Left lung (tissue), 14 donors: ENCODE measurements at places on chromosomes 7 and 10. TPM values are rescaled to one million over a fixed set of nuclear protein-coding genes. Genes with fewer than 3 reads are reported as not detected.
A peak's percentile ranks its signal among the peaks of the same experiment; 100 is the strongest.

DNA sequence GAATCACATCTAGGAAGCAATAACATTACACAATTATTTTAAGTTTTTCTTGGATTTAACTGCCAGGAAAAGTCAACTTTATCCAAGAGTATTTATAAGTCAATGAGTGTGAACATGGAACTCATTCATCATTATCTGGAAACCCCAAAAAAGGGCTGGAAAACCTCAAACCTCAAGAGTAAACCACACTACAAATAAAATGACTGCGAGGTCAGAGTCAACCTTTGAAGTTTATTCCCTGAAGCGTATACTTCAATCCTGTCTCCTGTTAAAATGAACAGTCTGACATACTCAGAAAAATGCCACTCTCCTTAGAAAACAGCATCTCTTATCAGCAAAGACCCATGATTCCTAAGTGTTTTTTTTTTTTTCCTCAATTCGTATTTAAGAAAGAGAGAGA lies 86.5 kb downstream of the RELN start:
- H3K4me1 ChIP-seq, result no peaks in the 10 kb centered on the region
- no peak for DNase-seq
- no peak overlapping the region for H3K4me3 ChIP-seq
- H3K36me3 ChIP-seq, result no peaks in the 10 kb centered on the region
- no peaks in the 10 kb centered on the region for H3K27me3 ChIP-seq

HKDC1 gene
- 4.5 TPM for total RNA-seq

- no peak for DNase-seq
- no peaks in the 10 kb centered on the region for H3K4me1 ChIP-seq
- H3K27ac ChIP-seq, result no peak overlapping the region
- no peaks in the 10 kb centered on the region for H3K27me3 ChIP-seq
- H3K4me3 ChIP-seq, result no peak overlapping the region
- no peaks in the 10 kb centered on the region for H3K36me3 ChIP-seq
Measured at GRCh38 chr10:36634916-36635315, 490.5 kb upstream of the ANKRD30A start.

TSPAN12 gene
- total RNA-seq, result 25.7 TPM

DNA sequence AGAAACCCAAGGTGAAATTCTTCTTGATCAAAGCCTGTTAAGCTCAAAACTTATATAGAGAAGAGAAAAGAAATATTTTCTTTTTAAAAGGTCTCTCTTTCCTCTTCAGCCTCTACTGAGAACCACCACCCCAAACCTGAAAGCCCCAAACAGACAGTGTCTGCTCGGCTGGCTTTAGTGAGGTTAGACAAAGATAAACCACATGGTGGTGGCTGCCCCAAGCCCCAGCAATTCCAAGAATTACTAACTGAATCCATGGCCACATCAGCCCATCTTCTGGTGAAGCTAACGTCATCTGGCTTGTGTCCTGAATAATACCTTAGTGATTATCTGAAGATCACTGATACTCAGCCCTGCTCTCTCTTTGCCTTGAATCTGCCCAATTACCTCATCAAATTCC lies 275.0 kb downstream of the ELMO1 start:
- H3K4me1 ChIP-seq, result peaks cover 6% of the 10 kb centered on the region
- H3K36me3 ChIP-seq, result peaks cover 6% of the 10 kb centered on the region
- no peaks in the 10 kb centered on the region for H3K27me3 ChIP-seq

DNA sequence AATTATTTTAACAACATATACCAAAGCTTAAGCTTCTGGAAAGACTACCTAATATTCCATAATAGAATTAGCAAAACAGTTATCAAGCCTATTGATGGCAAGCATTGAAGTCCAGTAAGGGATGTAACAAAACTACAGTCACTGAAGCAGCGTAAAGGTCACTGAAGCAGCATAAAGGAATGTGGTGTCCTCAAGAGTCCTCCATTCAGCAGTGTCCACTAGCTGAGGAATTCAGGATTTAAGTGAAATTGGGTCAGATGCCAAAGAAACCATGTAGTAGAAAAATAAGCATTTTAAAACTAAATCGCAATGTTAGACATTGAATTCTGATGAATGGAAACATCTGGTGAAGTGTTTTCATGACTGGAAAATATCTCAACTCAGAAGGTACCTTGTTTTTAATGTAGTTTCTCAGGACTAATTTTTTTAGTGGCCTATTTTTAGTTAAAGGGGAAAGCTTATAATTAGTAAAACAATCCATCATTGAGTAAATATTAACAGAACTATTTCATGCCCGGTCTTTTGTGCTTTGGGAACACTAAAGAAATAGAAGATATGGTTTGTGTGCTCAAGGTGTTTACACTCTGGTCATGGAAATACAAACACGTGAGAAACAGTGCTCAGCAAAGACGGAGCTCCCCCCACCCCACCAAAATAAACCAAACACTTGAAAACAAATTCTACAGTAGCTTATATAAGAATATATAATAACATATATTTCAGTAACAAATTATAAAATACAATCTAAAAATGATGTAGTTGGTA lies 121.4 kb downstream of the CDK14 start:
- H3K27me3 ChIP-seq, result no peaks in the 10 kb centered on the region
- no peak overlapping the region for H3K27ac ChIP-seq
- no peak for DNase-seq
- no peaks in the 10 kb centered on the region for H3K4me1 ChIP-seq
- H3K36me3 ChIP-seq, result no peaks in the 10 kb centered on the region

COL17A1 gene
- total RNA-seq, result 43.4 TPM

DNA sequence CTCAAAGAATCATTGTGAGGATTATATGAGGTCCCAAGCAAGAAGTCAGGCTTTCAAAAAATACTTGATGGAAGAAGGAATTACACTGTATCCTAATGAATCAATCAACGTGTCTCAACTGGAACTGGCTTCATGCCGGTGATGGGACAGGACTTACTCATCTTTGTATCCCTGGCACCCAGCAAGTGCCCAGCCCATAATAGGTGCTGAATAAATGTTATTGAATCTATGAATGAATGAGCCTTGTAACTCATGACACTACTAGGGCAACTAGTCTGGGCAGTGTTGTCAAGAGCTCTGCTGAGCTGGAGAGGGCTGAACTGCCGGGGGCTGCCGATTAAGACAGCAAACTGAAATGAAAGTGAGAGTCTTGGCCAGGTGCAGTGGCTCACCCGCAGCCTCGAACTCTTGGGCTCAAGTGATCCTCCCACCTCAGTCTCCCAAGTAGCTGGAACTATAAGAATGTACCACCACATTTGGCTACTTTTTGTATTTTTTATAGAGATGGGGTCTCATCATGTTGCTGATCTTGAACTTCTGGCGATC lies 87.2 kb upstream of the KIF5B start:
- H3K4me3 ChIP-seq, result no peak overlapping the region
- H3K27ac ChIP-seq, result no peak overlapping the region
- peaks cover 10% of the 10 kb centered on the region for H3K4me1 ChIP-seq

- no peaks in the 10 kb centered on the region for H3K4me1 ChIP-seq
- DNase-seq, result no peak
- no peak overlapping the region for H3K27ac ChIP-seq
- H3K27me3 ChIP-seq, result no peaks in the 10 kb centered on the region
- no peak overlapping the region for H3K4me3 ChIP-seq
Measured at GRCh38 chr7:20447021-20447650, 116.4 kb downstream of the ITGB8 start.

- H3K4me1 ChIP-seq, result peaks cover 12% of the 10 kb centered on the region
- H3K27me3 ChIP-seq, result peaks cover 15% of the 10 kb centered on the region
- no peak overlapping the region for H3K4me3 ChIP-seq
- no peak for DNase-seq
- peak overlapping the region; percentile 18 for H3K27ac ChIP-seq
- peaks cover 25% of the 10 kb centered on the region for H3K36me3 ChIP-seq
Measured at GRCh38 chr7:100567751-100568175, 5.9 kb downstream of the SAP25 start.

- no peaks in the 10 kb centered on the region for H3K36me3 ChIP-seq
- H3K4me1 ChIP-seq, result no peaks in the 10 kb centered on the region
- H3K4me3 ChIP-seq, result no peak overlapping the region
- peaks cover 28% of the 10 kb centered on the region for H3K27me3 ChIP-seq
- no peak for DNase-seq
Measured at GRCh38 chr7:128692623-128693270, 20.7 kb downstream of the GARIN1A start.

SFMBT2 gene
- 12.6 TPM for total RNA-seq

DNA sequence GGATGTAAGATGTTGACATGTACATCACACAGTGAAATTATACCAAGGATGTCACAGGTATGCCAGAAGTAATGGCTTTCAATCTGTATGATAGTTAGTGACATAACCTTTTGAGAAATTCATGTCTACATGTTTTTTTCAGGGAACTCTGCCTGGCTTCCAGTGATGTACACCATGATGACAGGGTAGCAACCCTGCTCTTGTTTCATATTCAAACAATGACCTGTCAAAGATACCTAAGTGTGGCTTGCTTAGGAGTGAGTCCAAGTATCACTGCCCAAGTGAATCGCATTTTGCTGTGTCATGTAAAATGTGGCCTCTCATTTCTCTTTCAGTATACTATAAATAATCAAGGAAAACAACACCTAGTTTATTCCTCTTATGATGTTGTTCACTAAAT lies 205.8 kb upstream of the DKK1 start:
- no peaks in the 10 kb centered on the region for H3K27me3 ChIP-seq
- no peak for DNase-seq
- H3K36me3 ChIP-seq, result no peaks in the 10 kb centered on the region
- no peak overlapping the region for H3K27ac ChIP-seq
- H3K4me3 ChIP-seq, result no peak overlapping the region

TLX1 gene
- total RNA-seq, result not detected

DNA sequence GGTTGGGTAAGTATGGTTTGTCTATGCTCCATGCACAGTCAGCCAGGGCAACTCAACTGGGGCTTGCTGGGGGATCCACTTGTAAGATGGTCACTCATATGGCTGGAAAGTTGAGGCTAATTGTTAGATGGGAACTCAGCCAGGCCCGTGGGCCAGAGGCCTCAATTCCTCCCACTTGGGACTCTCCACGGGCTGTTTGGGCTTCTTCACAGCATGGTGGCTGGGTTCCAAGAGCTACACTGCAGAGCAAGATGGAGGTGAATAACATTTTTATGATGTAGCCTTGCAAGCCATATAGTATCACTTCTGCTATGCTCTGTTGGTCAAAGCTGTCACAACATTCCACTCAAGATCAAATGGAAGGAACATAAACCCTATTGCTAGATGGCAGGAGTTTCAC lies 39.2 kb downstream of the ELMO1 start:
- H3K4me3 ChIP-seq, result no peak overlapping the region
- H3K36me3 ChIP-seq, result no peaks in the 10 kb centered on the region
- no peaks in the 10 kb centered on the region for H3K27me3 ChIP-seq
- peak overlapping the region; percentile 63 for H3K27ac ChIP-seq
- no peak for DNase-seq

SFTPD gene
- total RNA-seq, result 323 TPM

OR6B1 gene
- total RNA-seq, result not detected

- no peaks in the 10 kb centered on the region for H3K36me3 ChIP-seq
- no peaks in the 10 kb centered on the region for H3K4me1 ChIP-seq
- no peaks in the 10 kb centered on the region for H3K27me3 ChIP-seq
- no peak overlapping the region for H3K27ac ChIP-seq
- no peak overlapping the region for H3K4me3 ChIP-seq
- DNase-seq, result no peak
Measured at GRCh38 chr10:108785011-108785410, 1138.3 kb downstream of the XPNPEP1 start.

LEP gene
- total RNA-seq, result 0.16 TPM

LIPN gene
- 1.2 TPM for total RNA-seq

- no peaks in the 10 kb centered on the region for H3K36me3 ChIP-seq
- DNase-seq, result no peak
- no peaks in the 10 kb centered on the region for H3K27me3 ChIP-seq
- no peak overlapping the region for H3K27ac ChIP-seq
- H3K4me1 ChIP-seq, result no peaks in the 10 kb centered on the region
Measured at GRCh38 chr10:13483073-13483472, 45.7 kb downstream of the BEND7 start.

RBP4 gene
- total RNA-seq, result 13.8 TPM

GIGYF1 gene
- total RNA-seq, result 33.0 TPM

PROSER2 gene
- 14.8 TPM for total RNA-seq

DNA sequence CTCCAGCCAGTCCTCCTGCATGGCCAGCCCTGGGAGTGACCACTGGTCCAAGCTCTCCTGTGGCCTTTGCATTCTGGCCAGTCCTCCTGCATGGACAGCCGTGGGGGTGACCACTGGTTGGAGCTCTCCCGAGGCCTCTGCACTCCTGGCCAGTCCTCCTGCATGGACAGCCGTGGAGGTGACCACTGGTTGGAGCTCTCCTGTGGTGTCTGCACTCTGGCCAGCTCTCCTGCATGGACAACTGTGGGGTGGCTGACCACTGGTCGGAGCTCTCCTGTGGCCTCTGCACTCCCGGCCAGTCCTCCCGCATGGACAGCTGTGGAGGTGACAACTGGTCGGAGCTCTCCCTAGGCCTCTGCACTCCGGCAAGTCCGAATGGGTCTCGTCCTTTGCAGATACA lies 28.7 kb upstream of the ADARB2 start:
- no peak for DNase-seq
- no peak overlapping the region for H3K4me3 ChIP-seq
- no peaks in the 10 kb centered on the region for H3K27me3 ChIP-seq
- H3K36me3 ChIP-seq, result no peaks in the 10 kb centered on the region

DNA sequence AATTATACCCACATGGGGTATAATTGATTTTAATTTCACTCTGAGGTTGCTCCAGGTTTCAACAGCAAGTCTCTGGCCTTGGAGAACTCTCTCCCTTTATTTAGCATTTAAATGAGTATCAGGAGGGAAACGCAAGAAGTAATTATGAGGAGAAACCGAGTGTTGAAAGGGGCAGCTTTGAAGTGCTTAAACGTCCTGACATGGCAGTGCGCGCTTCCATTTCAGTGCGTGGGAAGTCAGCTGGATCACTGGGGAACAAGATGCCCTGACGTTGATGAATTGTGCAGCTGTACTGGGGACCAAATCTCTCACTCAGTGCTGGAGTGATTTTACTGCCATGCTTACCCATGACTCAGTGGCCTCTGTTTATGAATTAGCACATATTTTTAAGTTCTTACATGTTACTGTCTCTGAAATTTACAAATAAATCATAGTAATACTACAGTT lies 106.0 kb upstream of the PRR15 start:
- H3K27me3 ChIP-seq, result no peaks in the 10 kb centered on the region
- DNase-seq, result no peak
- no peak overlapping the region for H3K27ac ChIP-seq
- no peak overlapping the region for H3K4me3 ChIP-seq

- no peak for DNase-seq
- no peak overlapping the region for H3K4me3 ChIP-seq
- H3K27ac ChIP-seq, result no peak overlapping the region
- no peaks in the 10 kb centered on the region for H3K27me3 ChIP-seq
- no peaks in the 10 kb centered on the region for H3K4me1 ChIP-seq
Measured at GRCh38 chr7:3455806-3456595, 154.9 kb downstream of the SDK1 start.

- no peaks in the 10 kb centered on the region for H3K36me3 ChIP-seq
- H3K27ac ChIP-seq, result peak overlapping the region; percentile 73
- H3K4me3 ChIP-seq, result no peak overlapping the region
Measured at GRCh38 chr10:132463333-132464255, 66.6 kb downstream of the PWWP2B start.

IKZF1 gene
- total RNA-seq, result 19.0 TPM

ALOX5 gene
- 52.3 TPM for total RNA-seq
